ENCODE measurements at places on chromosomes 6 and 20. TPM values are rescaled to one million over a fixed set of nuclear protein-coding genes. Genes with fewer than 3 reads are reported as not detected.
A peak's percentile ranks its signal among the peaks of the same experiment; 100 is the strongest.

The TSPO2 gene
- total RNA-seq, result not detected

- no peaks in the 10 kb centered on the region for H3K36me3 ChIP-seq
- no peaks in the 10 kb centered on the region for H3K27me3 ChIP-seq
- H3K27ac ChIP-seq, result no peak overlapping the region
- no peaks in the 10 kb centered on the region for H3K4me1 ChIP-seq
Observed at GRCh38 chr6:46684771-46685170, 2.9 kb upstream of the TDRD6 start.

DNA sequence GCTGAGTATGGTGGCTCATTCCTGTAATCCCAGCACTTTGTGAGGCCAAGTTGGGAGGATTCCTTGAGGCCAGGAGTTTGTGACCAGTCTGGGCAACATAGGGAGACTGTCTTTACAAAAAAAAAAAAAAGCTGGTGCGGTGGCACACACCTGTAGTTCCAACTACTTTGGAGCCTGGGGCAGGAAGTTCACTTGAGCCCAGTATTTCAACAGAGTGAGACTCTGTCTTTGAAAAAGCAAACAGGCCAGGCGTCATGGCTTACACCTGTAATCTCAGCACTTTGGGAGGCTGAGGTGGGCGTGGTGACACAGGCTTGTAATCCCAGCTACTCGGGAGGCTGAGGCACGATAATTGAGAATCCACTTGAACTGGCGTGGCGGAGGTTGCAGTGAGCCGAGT, 28.7 kb downstream of the MYBL2 start:
- DNase-seq, result no peak
- H3K4me3 ChIP-seq, result no peak overlapping the region
- H3K4me1 ChIP-seq, result no peaks in the 10 kb centered on the region
- H3K27ac ChIP-seq, result no peak overlapping the region
- H3K27me3 ChIP-seq, result no peaks in the 10 kb centered on the region

The CTSA gene
- total RNA-seq, result 43.0 TPM

GRCh38 chr6:154426997-154427396, 70.4 kb upstream of the IPCEF1 start:
- no peak overlapping the region for H3K4me3 ChIP-seq
- no peak overlapping the region for H3K27ac ChIP-seq
- H3K4me1 ChIP-seq, result no peaks in the 10 kb centered on the region
- H3K27me3 ChIP-seq, result no peaks in the 10 kb centered on the region
- DNase-seq, result no peak

DNA sequence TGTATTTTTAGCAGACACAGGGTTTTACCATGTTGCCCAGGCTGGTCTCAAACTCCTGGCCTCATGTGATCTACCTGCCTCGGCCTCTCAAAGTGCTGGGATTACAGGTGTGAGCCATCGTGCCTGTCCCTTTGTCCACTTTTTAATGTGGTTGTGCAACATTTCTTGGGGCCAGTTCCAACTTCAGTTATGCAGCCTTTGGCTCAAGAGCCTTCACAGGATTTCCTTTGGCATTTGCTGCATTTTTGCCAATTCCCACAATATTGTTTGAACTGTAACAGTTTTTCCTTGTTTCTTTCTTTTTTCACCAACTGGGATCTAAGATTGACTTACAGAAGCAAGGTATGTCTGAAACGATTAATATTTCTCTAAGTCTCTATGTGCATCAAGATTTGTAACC, 63.6 kb downstream of the EDN1 start:
- peak; percentile 64 for DNase-seq
- no peaks in the 10 kb centered on the region for H3K36me3 ChIP-seq
- no peaks in the 10 kb centered on the region for H3K27me3 ChIP-seq
- H3K4me1 ChIP-seq, result peaks cover 9% of the 10 kb centered on the region
- no peak overlapping the region for H3K4me3 ChIP-seq
- H3K27ac ChIP-seq, result no peak overlapping the region

DNA sequence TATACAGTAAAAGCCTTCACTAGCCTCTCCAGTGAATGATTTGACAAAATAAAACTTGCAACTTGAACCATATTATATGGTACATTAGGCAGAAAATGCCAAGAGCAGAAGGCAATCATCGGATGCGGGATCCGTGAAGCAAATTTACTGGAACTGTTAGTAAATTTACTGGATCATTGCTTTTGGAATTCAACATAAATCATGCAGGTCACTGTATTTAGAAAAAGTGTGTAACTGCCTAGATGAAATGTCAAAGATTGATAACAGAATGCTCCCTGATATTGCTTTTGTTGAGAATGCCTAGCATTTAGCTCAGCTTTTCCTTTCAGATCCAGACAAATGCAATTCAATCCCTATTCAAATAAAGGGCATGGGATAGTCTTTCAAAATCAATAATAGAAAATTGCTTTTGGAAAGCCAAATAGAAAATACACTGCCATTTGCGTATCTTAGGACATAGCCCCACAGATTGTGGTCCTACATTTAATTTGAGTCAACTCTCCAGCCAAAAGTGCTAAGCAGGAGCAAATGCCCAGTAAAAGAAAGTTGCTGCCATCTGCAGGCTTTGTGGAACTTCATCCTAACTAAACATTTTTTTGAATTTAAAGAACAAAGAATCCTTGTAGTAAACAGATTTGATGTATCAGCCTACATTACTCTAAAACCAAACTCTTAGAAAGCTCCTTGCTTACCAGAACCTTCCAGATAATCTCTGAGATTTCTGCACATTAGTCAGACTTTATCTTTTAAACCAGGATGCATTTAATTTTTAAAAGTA, 109.5 kb upstream of the HSF2 start:
- no peaks in the 10 kb centered on the region for H3K36me3 ChIP-seq
- no peak for DNase-seq
- H3K4me3 ChIP-seq, result no peak overlapping the region
- H3K4me1 ChIP-seq, result no peaks in the 10 kb centered on the region

The RBPJL gene
- not detected for total RNA-seq

DNA sequence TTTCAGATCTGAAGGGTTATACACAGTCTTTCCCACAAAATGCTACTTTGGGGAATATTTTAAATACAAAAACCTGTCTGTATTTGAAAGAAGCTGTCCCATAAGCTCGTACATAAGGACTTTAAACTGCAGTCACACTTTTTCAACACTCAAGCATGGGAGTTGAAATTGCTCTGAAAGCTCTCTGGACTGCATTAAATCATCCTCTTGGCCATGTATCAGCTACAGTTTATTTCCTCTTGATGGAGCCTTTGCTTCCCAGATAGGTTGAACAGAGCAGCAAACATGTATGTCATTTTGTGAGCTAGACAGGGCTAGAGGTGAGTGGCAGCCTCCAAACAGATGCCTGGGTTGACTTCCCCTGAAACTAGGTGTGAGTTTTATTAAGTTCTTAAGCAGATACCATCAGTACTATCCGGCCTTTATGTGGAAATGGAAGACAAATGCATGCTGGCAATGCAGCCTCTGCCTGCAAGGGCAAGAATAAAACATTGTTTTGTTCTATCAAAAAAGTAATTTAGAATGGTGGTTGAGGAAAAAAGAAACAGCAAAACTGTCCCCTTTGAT, 105.9 kb upstream of the ENPP5 start:
- H3K27me3 ChIP-seq, result no peaks in the 10 kb centered on the region
- H3K36me3 ChIP-seq, result no peaks in the 10 kb centered on the region
- DNase-seq, result no peak
- H3K27ac ChIP-seq, result no peak overlapping the region
- H3K4me1 ChIP-seq, result no peaks in the 10 kb centered on the region

DNA sequence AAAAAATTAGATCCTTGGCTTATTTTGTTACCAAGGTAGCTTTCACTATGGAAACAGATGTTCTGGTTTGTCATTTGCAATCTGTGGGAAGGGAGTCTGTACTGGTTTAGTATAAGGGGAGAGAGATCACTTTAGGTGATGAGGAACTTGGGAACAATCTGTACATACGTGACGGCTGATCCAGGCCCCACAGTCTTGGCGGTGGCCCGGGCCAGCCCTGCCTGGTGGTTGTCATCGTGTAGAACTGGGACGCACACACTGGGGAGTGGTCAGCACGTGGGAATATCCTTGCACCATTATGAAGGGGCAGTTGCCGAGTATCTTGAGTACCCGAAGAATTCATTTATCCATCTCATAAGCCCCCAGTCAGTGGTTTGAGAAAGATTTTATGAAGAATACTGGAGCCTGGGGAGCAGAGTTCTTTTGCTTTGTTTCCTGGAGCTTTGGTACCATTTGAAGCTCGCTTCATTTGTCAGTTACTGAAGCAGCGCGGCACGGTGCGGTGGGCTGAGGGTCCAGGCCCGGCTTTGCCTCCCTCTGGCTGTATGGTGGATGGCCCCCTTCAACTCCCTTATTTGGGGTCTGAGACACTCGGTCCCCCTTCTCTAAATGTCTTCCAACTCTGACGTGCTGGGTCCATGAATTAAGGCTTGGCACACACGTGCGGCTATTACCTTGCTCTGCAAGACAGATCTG, 22.8 kb upstream of the CLDN20 start:
- no peaks in the 10 kb centered on the region for H3K27me3 ChIP-seq
- H3K4me3 ChIP-seq, result no peak overlapping the region
- H3K4me1 ChIP-seq, result peaks cover 10% of the 10 kb centered on the region
- no peak for DNase-seq
- peak overlapping the region; percentile 75 for H3K27ac ChIP-seq

GRCh38 chr20:906703-907270, 9.3 kb downstream of the ANGPT4 start:
- H3K36me3 ChIP-seq, result no peaks in the 10 kb centered on the region
- no peaks in the 10 kb centered on the region for H3K27me3 ChIP-seq
- H3K4me3 ChIP-seq, result no peak overlapping the region
- H3K27ac ChIP-seq, result no peak overlapping the region
- peaks cover 24% of the 10 kb centered on the region for H3K4me1 ChIP-seq

GRCh38 chr20:25325073-25325472, 65.6 kb downstream of the ABHD12 start:
- no peaks in the 10 kb centered on the region for H3K36me3 ChIP-seq
- H3K27ac ChIP-seq, result no peak overlapping the region

The EDN3 gene
- total RNA-seq, result 30.9 TPM

The BPIFB1 gene
- not detected for total RNA-seq

- H3K4me1 ChIP-seq, result peaks cover 29% of the 10 kb centered on the region
- H3K36me3 ChIP-seq, result peaks cover 50% of the 10 kb centered on the region
- no peaks in the 10 kb centered on the region for H3K27me3 ChIP-seq
Observed at GRCh38 chr6:33784787-33785186, 4.1 kb downstream of the LEMD2 start.

GRCh38 chr6:40852779-40853373, 186.1 kb downstream of the UNC5CL start:
- no peak overlapping the region for H3K4me3 ChIP-seq

The FRMD1 gene
- total RNA-seq, result not detected

The NOX3 gene
- not detected for total RNA-seq

The HDGFL1 gene
- total RNA-seq, result 0.40 TPM

DNA sequence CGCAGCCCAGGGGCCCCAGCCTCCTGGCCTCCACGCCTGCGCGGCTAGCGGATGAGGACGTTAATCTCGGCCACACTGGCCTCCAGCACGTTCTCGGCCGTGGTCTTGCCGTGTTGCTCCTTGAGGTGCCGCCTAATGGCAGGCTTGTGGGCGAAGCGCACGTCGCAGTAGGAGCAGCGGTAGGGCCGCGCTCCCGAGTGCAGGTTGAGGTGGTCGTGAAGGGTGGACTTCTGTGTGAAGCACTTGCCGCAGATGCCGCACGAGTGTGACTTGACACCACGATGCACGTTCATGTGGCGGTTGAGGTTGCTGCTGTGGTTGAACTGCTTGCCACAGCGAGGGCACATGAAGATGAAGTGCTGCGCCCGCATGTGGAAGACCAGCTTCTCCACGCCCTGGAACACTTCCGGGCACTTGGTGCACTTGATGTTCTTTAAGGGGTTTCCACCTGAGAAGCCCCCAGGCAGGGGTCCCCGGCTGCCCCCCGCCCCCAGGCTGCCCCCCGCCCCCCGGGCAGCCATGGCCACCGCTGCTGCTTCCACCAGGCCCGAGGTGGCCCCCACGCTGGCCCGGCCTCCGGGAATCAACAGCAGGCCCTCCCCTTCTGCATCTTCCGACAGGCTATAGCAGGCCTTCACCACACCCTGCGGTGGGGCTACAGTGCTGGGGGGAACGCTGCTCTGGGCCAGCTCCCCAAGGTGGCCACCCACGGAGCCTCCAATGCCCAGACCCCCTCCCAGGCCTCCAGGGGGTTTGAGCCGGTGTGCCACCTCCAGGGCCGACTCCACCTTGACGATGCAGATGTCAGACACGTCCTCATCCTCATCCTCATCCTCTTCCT, 1.8 kb downstream of the ZBTB12 start:
- no peaks in the 10 kb centered on the region for H3K36me3 ChIP-seq
- no peak overlapping the region for H3K27ac ChIP-seq
- peaks cover 20% of the 10 kb centered on the region for H3K4me1 ChIP-seq
- no peak overlapping the region for H3K4me3 ChIP-seq

The PXDC1 gene
- total RNA-seq, result 78.7 TPM

The IL20RA gene
- total RNA-seq, result 8.1 TPM

DNA sequence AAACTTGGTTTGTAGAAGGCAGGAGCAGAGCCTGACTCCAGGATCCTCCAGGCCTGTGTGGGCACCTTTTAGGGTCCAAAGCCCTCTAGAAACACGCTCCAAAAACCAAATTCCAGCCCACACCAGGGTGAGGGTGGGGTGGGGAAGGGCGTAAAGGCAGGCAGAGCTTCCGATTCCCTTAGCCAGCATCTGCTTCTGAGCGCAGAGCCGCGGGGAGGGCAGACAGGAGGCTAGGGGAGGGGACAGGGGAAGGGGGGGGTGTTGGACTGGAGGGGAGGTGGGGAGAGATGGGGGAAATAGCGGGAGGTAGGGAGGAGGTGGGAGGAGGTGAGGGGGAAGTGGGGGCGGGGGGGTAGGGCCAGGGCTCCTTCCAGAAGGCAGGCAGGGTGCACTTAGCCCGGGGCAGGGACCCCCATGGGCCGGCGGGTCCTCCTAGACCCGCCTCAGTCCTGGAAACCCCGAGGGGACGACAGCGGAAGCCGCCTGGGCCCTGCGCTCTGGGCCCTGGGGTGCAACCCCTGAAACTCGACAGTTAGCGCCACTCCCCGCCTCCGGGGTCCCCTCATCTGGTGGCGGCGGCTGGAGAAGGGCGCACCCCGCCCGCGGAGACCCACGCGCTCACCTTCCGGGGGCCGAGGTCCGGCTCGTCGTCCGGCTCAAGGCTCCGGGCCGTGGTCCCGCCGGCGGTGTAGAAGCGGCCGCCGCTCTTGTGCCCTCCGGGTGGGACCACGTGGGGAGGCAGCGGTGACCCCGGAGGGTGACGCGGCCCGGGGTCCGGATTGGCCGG, 22.0 kb upstream of the FRMD1 start:
- DNase-seq, result no peak
- H3K36me3 ChIP-seq, result no peaks in the 10 kb centered on the region
- H3K4me1 ChIP-seq, result peaks cover 8% of the 10 kb centered on the region
- H3K27me3 ChIP-seq, result peaks cover 13% of the 10 kb centered on the region
- no peak overlapping the region for H3K4me3 ChIP-seq
- no peak overlapping the region for H3K27ac ChIP-seq

DNA sequence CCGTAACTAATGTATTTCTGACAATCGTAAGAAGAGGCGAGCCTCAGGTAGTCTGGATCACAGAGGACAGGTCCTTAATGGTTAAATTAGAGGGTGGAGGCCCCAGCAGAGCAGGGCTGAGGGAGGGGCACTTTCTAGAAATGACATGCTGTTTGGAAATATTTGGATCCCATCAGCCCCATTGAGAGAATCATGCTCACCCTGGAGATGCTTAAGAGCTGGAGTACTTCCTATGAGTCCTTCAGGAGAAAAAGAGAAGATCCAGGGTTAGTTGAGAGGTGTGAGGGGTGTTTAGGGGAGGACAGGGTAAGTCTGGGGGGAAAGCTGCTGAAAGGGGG, 123.0 kb downstream of the TCP11 start:
- H3K27me3 ChIP-seq, result no peaks in the 10 kb centered on the region
- no peak overlapping the region for H3K4me3 ChIP-seq
- no peaks in the 10 kb centered on the region for H3K36me3 ChIP-seq
- peak overlapping the region; percentile 93 for H3K27ac ChIP-seq
